ENCODE measurements at places on chromosomes 3 and 15.

DNA sequence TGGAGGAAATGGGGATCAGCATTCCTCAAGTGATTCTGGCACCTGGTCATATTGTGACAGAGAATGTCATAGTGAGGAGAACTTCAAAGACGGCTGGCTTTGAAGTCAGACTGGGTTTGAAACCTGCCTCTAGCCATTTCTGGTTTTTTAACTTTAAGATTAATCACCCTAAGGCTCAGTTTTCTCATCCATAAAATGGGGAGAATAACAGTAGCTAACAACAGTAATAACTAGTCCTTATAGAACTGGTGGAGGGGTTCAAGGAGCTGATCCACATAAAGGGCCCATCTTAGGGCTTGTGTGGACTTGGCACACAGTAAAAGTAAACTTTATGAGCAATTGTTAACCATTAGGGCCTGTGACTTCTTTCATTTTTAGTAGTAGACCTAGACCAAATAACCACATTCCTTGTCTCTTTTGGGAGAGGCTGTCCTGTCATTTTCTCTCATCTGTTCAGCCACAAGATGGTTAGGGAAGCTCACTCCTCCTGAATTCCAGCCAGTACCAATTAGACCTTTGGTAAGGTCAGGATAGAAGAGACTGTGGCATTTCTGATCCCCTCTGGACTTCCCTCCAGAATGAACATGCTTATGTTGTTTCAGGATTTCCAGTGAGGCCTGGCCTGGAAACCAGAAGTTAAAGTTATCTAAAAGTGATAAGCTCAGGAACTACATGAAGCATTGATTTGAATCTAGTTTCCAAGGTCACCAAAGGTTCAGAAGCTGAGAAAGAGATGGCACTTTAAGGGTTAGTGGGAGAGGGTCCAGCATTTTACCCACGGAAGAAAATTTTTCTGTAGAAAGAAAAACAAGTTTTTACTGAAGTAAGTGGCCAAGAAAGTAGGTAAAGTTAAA is 159.3 kb upstream of the DPH6 start:
- DNase-seq, result no peak

DNA sequence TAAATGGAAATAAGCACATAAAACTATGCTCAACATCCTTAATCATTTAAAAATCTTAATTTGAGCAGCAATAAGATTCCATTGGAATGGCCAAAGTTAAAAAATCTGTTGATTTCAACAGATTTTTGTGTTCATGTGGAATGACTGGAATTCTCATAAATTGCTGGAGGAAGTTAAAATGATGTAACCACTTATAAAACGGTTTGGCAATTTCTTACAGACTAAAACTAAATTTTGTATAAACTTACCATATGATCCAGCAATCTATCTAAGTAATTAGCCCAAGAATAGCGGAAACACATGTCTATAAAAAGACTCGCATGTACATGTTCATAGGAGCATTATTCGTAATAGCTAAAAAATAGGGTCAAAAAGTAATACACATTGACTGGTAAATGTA is 1713.6 kb downstream of the SI start:
- DNase-seq, result no peak

GRCh38 chr3:178686826-178687225 is 150.6 kb downstream of the KCNMB2 start:
- no peak for DNase-seq

GRCh38 chr3:111785034-111785433 is 74.0 kb upstream of the PHLDB2 start:
- no peak for DNase-seq

DNA sequence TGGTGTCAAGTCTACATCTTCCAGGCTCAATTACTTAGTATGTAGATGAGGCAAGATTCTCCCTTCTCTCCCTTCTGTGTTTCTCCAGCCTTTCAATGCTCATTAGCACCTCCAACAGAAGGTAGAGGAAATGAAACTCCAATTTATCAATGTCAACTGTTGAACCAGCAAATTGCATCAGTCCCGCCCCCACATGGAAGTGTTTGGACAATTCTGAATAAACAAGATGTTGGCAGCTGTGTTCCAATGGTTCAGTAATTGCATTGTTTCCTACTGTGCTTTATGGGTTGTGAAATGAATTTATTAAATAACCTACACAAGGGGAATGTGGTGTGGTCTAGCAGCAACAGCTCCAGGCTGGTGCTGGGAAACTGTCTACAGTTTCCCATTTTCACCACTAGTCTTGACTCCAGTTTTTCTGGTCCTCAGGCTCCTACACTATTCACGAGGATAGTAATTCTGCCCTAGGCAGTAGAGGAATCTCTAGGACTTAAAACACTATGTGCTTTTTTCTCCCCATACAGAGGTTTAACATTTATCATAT is 91.9 kb downstream of the MB21D2 start:
- no peak for DNase-seq

DNA sequence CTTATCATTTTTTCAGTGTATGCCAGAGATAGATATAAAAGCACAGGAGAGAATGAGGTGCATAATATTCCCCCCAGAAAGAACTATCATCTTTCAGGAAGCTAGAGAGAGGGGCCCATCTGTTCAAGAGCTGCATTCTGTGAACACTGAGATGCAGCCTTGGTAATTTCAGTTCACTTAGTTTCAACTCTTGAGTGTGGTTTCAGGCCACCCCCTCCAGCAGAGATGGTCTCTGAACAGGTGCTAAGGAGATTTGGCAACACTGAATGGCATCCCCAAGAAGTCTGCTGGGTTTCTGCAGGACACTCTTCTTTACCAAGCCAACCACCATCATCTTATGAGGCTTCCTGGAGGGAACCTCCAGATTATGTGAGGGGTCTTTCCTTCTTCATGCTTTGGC is 30.4 kb upstream of the LIMD1 start:
- DNase-seq, result no peak

- no peak for DNase-seq
Measured at GRCh38 chr3:42486814-42487565, 15.5 kb upstream of the VIPR1 start.

- no peak for DNase-seq
Measured at GRCh38 chr3:14906355-14906971, 40.9 kb upstream of the NR2C2 start.

- no peak for DNase-seq
Measured at GRCh38 chr15:50280271-50280670, 14.7 kb upstream of the HDC start.

GRCh38 chr3:33115024-33115768 is 1.4 kb downstream of the CRTAP start:
- no peak for DNase-seq

GRCh38 chr3:21020043-21020442 is 731.0 kb downstream of the ZNF385D start:
- no peak for DNase-seq

DNA sequence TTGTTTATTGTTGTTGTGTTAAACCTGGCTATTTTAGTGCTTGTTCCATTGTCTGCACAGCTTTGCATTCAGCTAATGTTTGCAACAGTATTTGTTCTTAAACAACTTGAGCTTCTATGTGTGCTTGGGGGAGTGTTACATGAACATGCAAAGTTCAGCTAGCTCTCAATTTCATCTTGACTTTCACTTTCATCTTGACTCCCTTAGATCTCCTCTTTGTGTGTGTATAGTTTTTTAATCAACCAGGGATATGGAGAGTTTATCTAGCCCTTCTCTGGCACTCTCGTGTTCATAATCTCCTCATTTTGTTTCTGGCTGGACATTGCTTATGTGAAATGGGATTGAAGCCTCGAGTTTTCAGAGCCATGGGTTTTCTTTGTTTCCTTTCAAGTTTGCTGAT is 212.4 kb upstream of the ZBTB20 start:
- DNase-seq, result no peak

DNA sequence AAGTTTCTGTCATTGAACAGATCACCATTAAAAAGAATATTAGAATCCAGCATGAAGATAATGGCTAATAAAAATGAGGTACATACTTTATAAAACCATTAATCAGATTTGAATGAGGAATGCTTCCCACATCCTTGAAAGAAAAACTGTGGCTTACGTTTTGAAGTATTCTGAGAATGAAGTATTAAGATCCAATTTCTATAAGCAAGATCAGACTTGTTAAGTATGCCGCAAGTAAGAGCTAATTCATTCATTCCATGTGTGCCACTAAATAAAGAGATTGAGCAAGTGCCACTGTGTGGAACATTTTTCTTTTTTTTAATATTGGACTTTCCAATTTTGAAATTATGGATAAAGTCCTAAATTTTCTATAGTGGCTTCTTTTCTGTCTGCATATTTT is 30.6 kb downstream of the NMD3 start:
- no peak for DNase-seq

DNA sequence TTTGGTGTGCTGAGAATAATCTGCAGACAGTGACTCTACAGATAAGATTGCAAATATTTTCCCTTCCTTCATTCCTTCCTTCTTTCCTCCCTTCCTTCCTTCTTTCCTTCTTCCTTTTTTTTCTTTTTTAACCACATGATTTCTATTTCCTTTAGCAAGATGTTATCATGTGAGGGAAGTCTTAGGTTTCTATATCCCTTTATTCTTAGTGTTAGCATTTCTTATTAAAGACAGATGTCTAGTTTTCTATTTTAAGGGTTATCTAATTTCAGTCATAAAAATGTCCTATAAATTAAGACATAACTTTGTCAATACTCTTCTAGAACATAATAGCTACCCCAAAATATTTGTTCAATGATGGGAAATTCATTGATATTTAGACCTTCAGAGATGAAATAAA is 470.9 kb downstream of the LPP start:
- no peak for DNase-seq

- DNase-seq, result no peak
Measured at GRCh38 chr3:107588217-107588616, 65.5 kb downstream of the BBX start.

GRCh38 chr3:105214590-105214989 is 152.1 kb upstream of the ALCAM start:
- DNase-seq, result no peak

DNA sequence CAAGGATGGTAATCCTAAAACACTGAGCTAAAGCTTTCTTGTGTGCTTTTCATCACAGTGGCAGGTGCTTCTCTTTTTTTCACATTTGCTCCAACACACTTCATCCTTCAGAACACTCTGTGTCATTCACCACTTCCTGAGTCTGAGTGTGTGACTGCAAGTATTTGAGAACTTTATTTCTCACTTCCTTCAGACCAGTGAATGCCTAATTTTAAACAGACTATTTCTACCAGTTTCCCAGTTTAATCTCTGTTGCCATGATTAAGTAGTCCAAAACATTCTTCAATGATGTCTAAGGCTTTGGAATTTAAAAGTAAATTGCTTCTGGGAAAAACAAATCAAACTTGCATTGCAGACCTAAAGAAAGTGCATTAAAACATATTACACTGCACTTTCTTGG is 541.2 kb downstream of the RBMS3 start:
- no peak for DNase-seq

DNA sequence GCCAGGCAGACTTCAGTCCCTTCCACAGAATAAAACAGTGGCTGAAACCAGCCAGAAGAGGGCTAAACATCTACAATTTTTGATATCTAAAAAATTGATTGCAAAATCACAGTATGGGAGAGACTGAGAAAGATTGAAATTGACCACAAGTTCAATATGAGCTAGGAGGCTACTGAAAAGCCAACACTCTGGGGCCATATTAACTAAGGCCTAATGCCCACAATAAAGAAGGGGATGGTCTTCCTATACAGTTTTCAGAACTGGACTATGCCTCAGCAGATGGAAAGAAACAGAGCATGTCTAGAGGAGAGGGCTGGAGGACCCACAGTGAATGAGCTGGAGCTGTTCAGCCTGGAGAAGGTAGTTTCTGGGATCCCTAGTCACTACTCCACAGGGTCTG is 53.2 kb downstream of the WNT7A start:
- no peak for DNase-seq

DNA sequence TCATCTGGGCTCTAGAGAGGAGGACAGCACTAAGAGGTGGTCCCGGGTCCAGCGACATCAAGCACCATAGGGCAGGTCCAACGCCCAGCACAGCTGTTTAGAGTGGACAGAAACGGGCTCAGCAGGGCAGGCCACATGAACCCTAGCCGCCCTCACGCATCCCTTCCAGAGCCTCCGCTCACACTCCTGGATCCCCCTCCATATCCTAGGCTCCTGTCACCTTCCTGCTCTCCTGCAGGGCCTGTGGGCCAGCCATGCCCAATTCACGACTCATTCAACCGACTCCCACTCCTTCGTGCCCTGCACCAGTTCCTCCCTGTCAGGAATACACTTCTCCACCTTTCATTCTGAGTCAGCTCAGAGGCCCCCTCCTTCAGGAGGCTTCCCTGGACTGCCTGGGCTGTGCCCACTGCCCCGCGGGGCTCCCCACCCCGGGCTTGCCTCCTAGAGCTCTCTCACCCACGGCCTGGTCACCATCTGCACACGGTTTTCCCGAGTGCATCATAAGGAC is 90.2 kb downstream of the LINGO1 start:
- DNase-seq, result no peak

DNA sequence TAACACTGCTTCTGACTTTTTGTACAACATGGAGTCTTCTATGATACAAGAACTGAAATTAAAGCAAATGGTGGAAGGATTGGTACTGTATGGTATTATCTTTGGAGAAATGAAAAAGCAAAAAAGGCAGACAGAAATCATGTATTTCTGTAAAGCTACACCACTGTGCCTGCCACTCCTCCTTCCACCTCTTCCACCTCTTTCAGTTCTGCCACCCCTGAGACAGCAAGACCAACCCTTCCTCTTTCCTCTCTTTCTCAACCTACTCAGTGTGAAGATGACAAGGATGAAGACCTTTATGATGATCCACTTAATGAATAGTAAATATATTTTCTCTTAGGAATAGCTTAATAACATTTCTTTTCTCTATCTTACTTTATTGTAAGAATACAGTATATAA is 57.0 kb downstream of the CD200 start:
- DNase-seq, result no peak

DNA sequence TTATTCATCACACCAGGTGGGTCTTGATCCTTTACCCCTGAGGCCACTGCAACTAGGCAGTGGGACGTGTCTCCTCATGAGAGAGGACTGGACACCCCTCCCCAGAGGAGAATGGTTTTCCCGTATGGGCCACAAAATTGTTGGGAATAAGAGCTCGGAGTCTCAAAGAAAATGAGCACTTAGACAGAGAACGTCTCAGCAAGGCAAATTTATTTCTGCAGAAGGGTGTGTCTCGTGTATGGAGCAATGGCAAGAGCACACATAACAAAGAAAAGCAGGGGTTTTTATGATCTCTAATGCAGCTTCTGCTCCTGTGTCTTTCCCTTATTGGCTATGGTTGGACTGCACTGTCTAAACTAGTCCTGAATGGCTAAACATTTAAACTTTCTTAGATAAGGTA is 803.5 kb downstream of the PLOD2 start:
- DNase-seq, result no peak
